ENCODE measurements at places on chromosomes 3 and 15.
A peak's percentile ranks its signal among the peaks of the same experiment; 100 is the strongest.

DNA sequence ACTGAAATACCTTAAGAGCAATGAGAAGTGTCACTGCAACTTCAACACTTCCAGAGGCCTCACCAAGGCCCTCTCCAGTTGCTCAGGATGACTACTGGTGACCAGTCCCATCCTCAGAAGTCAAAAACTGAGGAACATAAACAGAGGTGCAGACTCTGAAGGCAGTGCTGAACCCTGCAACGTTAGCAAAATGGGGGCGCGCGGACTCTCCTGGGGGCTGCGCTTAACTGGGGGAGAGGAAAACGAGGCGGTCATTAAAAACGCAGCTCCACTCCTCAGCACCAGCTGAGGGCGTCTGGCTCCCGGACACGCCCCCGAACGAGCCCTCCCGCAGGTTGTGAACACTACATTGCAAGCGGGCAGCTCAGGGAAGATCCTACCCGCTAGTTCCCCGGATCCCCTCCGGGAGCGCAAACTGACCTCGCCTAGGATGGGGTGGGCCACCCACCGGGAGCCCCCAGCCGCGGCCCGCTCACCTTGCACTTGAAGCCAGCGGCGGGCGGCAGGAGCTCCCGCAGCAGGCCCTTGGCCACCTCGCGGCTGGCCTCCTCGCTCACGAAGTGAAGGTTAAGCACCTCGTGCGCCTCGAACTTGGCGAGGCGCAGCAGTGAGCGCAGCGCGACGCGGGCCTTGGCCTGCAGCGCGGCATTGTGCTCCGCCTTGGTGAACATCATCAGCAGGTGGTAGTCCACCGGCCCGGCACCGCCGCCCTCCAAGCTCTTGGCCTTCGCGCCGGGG lies 711 bp downstream of the XXYLT1 start:
- DNase-seq = peak; percentile 53

- DNase-seq = no peak
Measured at GRCh38 chr15:24962880-24963279, 8.1 kb downstream of the SNRPN start.

DNA sequence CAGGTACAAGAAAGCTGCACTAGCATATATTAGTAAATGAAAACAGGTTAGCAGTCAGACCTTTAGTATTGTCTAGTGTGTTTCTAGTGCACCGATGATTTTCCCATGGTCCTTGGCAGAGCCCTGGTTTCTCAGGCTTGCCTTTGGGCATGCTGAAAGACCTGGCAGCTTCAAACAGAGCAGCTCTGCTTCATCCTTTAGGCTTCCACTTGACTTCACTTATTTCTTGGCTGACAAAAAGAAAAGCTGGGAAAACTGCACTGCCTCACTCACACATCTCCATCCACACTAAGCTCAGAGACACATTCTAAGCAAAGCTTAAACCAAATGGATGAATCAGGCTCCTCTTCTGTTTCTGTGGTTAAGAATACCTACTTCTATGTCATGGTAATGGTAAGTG lies 374.8 kb upstream of the PDZRN3 start:
- DNase-seq = no peak

DNA sequence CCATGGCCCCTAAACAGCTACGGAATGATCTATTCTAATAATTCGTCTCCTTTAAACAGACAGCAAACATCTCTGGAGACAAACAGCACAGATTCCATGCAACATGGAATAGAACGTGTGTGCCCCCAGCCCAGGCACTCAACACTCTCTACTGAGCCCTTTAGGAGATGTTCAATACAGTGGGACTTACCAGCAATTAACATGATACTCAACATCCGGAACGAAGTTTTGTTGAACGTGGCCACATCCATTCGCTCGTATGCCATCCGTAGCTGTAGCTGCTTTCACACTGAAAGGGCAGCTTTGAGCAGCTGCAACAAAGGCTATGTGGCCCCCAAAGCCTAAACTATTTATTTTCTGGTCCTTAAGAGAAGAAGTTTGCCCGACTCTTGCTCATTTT lies 3.5 kb downstream of the ADAMTS17 start:
- DNase-seq = no peak

GRCh38 chr3:82715091-82715856 lies 953.8 kb upstream of the GBE1 start:
- DNase-seq = no peak

GRCh38 chr3:175121225-175121624 lies 262.1 kb downstream of the NAALADL2 start:
- DNase-seq = no peak

GRCh38 chr3:138347960-138348753 lies at the start of gene MRAS:
MRAS (plus strand) TSS chr3:138348579; CDS start chr3:138372884, 24,305 bp downstream.
- peak; percentile 23 for DNase-seq

DNA sequence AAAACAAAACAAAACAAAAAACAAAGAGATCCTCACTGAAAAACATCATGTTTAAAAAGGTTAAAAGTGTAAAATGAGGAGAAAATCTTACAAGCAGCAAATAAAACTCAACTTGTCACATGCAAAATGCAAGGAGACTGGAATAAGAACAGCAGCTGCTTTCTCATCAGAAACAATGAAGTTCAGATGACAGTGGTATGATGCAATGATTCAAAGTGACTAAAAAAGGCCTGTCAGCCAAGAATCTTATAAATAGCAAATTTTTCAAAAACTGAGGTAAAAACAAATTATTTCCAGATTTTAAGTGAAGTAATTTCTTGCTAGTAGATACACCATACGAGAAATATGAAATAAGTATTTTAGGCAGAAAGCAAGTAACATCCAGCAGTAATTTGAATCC lies 68.6 kb upstream of the EPHA3 start:
- DNase-seq = no peak

DNA sequence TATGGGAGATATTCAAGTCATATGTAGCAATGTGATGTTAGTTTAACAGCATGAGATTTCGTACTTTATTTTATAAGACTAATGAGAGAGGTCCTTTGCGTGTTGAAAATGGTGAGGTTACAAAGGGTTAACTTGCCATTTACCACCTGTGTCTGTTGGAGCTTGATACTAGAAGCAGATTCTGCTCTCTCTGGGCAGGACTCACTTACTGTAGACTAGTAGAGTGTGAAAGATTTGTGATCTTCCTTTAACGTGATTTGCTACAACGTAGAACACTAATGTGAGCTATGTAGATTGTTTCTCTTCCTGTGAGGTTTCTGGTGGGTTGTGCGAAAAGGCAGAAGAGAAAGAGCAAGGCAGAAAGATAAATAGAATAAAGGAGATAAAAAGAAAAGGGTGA lies 1.1 kb downstream of the TP63 start:
- DNase-seq = no peak
